ENCODE measurements at places on chromosomes 2 and 18. TPM values are rescaled to one million over a fixed set of nuclear protein-coding genes. Genes with fewer than 3 reads are reported as not detected.

DNA sequence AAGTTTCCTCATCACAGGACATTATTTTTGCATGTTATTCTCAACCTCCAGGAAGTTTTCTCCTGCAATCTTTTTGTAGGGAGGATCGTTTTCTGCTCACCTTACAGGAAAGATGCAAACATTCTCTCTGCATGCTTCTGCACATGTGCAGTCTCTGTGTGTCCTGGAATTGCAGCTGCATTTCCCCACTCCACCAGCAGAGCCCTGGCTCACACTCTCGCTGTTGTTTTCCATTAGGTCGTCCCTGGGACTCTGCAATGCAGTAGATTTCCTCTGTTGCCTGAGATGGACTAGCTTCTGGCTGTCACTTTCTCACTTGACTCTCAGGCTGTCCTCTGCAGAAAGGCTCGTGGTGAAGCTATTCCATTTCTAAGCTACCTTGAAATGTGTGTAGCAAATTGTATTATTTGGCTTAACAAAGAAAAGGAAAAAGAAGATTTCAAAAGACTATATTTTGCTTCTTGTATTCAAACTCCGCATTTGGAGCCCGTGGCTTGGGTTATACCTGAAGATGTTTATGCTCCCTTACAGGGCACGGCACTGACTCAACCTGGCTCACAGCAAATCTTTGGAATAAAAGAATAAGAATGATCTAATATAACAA, 346.7 kb downstream of the RAD51AP2 start:
- H3K4me1 ChIP-seq, result no peaks in the 10 kb centered on the region
- no peak overlapping the region for H3K4me3 ChIP-seq
- no peak for DNase-seq
- no peak overlapping the region for H3K27ac ChIP-seq

DNA sequence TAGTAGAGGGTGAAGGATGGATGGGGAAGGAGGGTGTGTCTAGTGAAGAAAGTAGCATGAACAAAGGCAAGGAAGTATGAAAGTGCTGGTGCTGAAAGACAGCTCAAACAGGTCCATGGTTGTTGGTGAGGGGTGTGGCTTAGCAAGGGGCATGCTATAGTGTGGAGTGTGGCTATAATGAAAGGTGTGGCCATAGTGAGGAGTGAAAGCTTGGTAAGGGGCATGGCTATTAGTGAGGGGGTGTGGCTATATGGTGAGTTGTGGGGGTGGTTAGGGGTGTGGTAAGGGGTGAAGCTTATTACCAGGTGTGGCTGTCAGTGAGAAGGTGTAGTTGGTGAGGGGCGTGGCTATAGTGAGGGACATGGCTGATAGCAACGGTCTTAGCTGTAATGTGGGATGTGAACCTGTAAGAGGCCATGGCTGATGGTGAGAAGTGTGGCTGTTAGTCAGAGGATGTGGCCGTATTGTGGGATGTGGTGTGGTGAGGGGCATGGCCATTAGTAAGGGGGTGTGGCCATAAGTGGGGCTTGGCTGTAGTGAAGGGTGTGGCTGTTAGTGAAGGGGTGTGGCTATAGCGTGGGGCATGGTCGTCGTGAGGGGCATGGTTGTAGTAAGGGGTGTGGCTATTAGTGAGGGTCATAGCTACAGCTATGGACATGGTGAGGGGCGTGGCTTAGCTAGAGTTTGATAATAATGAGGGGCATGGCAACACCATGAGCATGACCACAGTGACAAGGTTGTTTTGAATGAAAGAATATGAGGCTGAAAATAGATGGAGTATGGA, 549.6 kb downstream of the FBXO15 start:
- H3K4me3 ChIP-seq, result no peak overlapping the region
- DNase-seq, result no peak
- H3K4me1 ChIP-seq, result no peaks in the 10 kb centered on the region

DNA sequence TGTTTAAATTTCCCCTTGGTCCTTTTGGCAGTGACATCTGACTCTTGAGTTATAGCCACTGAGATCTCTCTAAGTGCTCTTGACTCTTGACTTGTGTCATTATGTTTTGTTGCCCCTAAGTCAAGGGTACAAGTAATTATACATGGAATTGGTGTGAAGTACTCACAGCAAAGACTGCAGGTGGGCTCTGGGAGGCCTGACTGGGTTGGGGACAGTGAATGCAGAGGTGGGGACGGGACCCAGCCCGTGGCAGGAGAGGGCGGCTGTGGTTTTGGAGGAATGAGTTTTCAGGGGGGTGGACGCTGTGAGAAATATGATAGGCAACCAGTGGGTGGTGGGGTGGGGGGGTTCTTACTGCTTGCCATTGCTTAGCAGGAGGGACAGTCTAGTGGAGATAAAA, 97.8 kb downstream of the NCK2 start:
- H3K27ac ChIP-seq, result no peak overlapping the region
- no peaks in the 10 kb centered on the region for H3K27me3 ChIP-seq
- no peak for DNase-seq
- H3K4me3 ChIP-seq, result no peak overlapping the region

Gene TIGD1
- total RNA-seq, result 22.1 TPM

- no peak overlapping the region for H3K27ac ChIP-seq
- no peaks in the 10 kb centered on the region for H3K36me3 ChIP-seq
- DNase-seq, result no peak
- no peaks in the 10 kb centered on the region for H3K27me3 ChIP-seq
- no peak overlapping the region for H3K4me3 ChIP-seq
Observed at GRCh38 chr2:55111570-55112228, 61.4 kb upstream of the RTN4 start.

Gene PAX3
- not detected for total RNA-seq

DNA sequence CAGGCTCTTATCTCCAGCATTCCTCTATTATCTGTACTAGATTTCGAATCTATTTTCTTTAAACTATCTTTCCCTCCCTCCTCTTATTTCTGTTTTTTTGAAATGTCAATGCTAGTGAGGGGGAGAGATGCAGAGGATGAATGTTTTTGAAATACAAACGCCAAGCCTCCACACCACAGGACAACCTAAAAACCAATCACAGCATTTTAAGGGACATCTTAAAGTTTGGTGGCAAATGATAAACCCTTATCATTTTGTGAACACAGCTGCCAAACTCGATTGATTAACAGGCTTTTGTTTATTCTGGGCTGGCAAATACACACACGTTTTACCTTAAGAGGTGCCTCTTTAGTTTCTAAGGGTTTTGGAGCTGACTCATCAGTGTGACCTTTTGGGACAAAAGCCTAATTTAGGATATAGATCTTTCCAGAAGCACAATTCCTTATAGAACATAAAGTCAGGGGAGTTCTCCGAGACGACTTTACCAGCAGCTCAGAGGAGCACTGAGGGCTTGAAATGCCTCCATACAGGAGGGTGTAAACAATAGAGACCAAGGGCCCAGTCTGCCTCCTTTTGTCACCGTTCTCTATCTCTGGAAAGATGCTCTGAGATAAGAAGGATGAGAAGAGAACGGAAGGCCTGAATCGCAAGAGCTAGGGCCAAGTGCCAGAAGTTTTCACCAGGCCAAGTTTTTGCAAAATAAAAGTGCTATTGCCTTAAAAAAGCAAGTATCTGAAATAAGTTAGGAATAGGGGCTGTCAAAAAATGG, 4.2 kb upstream of the MEIS1 start:
- no peak overlapping the region for H3K27ac ChIP-seq
- H3K4me1 ChIP-seq, result peaks cover 30% of the 10 kb centered on the region
- H3K36me3 ChIP-seq, result no peaks in the 10 kb centered on the region
- no peak for DNase-seq

GRCh38 chr18:8337211-8337610, 272.0 kb upstream of the RAB12 start:
- no peaks in the 10 kb centered on the region for H3K4me1 ChIP-seq
- no peak overlapping the region for H3K4me3 ChIP-seq
- no peaks in the 10 kb centered on the region for H3K36me3 ChIP-seq
- no peaks in the 10 kb centered on the region for H3K27me3 ChIP-seq
- no peak for DNase-seq

Gene SH3BP4
- 0.59 TPM for total RNA-seq

GRCh38 chr2:102331311-102331980, 20.1 kb downstream of the IL1RL1 start:
- H3K27me3 ChIP-seq, result no peaks in the 10 kb centered on the region
- H3K27ac ChIP-seq, result no peak overlapping the region
- no peaks in the 10 kb centered on the region for H3K36me3 ChIP-seq
- H3K4me1 ChIP-seq, result no peaks in the 10 kb centered on the region
- no peak for DNase-seq
- H3K4me3 ChIP-seq, result no peak overlapping the region

- no peaks in the 10 kb centered on the region for H3K27me3 ChIP-seq
- no peak overlapping the region for H3K27ac ChIP-seq
- H3K36me3 ChIP-seq, result no peaks in the 10 kb centered on the region
- no peak overlapping the region for H3K4me3 ChIP-seq
- DNase-seq, result no peak
- H3K4me1 ChIP-seq, result no peaks in the 10 kb centered on the region
Observed at GRCh38 chr18:56238576-56238975, 399.8 kb downstream of the TXNL1 start.

GRCh38 chr2:113227698-113228097, 51.0 kb downstream of the PAX8 start:
- DNase-seq, result no peak
- no peaks in the 10 kb centered on the region for H3K27me3 ChIP-seq
- H3K4me3 ChIP-seq, result no peak overlapping the region

DNA sequence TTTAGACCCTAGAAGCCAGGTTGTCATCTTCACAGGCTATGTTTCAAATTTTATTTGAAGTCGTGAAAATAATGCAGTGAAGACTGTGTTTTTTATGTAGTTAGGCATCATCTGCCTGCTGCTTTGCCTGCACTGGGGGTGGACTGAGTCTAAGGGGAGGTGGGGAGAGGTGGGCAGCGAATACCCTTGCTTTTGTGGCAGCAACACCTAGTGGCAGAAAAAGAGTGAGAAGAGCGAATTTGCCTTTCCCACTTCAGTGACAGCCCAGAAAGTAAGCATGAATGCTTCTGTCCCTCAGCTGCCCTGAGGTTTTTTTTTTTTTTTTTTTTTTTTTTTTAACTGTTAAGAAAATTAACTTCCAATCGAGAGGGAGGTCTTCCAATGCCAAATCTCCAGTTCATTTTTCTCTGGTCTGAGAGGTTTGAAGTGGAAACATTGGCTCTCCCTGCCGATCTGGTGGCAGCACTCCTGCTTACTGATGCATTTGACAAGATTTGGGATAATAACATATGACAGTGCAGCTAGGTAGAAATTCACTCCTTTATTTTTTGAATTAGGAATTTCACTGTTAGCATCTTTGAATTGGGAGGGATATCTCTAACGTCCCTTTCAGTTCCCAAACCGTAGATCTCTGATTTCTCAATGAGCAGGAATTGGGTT, 60.3 kb upstream of the LYPD6B start:
- no peak overlapping the region for H3K4me3 ChIP-seq
- DNase-seq, result no peak
- peaks cover 14% of the 10 kb centered on the region for H3K36me3 ChIP-seq
- H3K27ac ChIP-seq, result no peak overlapping the region
- no peaks in the 10 kb centered on the region for H3K4me1 ChIP-seq

GRCh38 chr2:240333985-240334384, 101.5 kb upstream of the GPC1 start:
- H3K36me3 ChIP-seq, result no peaks in the 10 kb centered on the region
- H3K4me3 ChIP-seq, result no peak overlapping the region
- no peak overlapping the region for H3K27ac ChIP-seq
- no peaks in the 10 kb centered on the region for H3K4me1 ChIP-seq

DNA sequence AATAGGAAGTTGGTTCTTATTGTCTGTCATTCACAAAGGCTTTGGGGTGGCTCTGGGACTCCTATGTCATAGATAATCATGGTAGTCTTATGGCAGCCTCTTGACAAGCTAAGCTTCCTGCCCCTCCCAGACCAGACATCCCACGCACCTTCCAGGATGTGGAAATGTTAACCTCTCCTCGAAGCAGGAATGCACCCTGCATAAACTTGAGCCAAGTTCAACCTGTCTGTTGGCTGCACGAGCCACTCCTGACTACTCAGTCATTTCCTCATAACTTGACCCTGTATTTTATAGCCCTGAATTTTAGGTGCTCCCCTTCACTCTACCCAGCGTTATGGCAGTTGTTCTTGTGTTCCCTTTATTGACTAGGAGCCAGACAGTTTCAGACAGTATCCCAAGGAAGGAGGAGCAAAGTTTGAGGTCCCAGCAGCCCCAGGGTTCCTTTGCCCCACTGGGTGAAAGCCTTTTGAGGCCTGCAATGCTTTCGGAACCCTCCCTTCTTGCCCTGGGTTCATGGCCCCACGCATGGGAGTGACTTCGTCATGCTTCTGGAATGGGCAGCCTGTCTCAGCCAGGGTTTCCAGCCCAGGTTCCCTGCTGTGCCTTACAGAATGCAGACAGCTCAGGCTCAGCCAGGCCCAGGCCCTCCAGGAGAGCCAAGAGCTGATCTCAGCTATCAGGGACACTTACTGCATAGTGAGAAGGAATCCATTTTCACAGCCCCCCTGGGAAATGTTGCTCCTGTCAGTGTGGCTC, 15.6 kb upstream of the INO80C start:
- no peaks in the 10 kb centered on the region for H3K27me3 ChIP-seq
- H3K36me3 ChIP-seq, result no peaks in the 10 kb centered on the region
- no peak overlapping the region for H3K27ac ChIP-seq

- DNase-seq, result no peak
- no peak overlapping the region for H3K27ac ChIP-seq
- H3K4me3 ChIP-seq, result no peak overlapping the region
- H3K4me1 ChIP-seq, result peaks cover 20% of the 10 kb centered on the region
- no peaks in the 10 kb centered on the region for H3K36me3 ChIP-seq
Observed at GRCh38 chr2:204115137-204116056, 178.8 kb downstream of the ICOS start.

- DNase-seq, result no peak
- peaks cover 4% of the 10 kb centered on the region for H3K27me3 ChIP-seq
- H3K4me3 ChIP-seq, result no peak overlapping the region
- no peaks in the 10 kb centered on the region for H3K36me3 ChIP-seq
Observed at GRCh38 chr2:162198239-162198638, 45.0 kb downstream of the FAP start.

DNA sequence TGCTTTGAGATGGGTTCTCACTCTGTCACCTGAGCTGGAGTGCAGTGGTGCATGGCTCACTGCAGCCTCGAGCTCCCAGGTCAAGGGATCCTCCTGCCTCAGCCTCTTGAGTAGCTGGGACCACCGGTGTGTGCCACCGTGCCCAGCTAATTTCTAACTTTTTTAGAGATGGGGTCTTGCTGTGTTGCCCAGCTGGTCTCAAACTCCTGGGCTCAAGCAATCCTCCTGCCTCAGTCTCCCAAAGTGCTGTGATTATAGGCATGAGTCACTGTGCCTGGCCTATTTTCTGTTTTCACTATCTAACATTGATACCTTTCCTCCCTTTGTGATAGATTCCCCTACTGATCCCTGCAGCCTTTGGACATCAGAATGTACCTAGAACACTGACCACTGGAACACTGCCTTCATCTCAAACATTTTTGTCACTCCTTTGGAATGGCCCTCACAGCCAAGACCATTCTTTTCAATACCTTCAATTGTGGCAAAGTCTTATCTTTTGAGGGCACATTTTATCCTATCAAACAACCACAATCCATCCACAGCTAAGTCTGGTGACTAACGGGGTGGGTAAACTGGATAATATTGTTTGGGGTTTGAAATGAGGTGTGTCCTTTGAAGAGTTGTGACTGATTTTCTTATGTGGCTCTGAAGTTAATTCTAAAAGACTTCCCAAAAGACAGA, 43.7 kb downstream of the EPAS1 start:
- no peaks in the 10 kb centered on the region for H3K27me3 ChIP-seq
- no peak overlapping the region for H3K4me3 ChIP-seq
